ENCODE measurements at places on chromosomes 6 and 20.

DNA sequence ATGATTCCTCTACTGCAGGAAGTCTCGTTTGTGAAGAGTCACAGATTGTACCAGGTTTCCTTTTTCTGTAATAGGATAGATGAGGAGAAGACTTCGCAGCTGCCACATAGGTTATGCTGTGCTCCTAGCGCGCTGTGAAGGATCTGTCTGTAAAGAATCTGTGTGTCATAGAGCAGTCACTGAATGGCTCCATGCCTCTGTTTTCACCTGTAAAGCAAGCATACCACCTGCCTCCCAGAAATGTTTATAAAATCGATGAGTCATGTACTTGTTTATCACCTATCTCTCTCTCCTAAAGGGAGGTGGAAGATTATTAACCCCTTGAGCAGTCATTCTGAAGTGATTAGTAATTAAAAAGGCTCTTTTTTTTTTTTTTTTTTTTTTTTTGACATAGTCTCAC is 86.6 kb downstream of the TFAP2B start:
- no peak for DNase-seq

DNA sequence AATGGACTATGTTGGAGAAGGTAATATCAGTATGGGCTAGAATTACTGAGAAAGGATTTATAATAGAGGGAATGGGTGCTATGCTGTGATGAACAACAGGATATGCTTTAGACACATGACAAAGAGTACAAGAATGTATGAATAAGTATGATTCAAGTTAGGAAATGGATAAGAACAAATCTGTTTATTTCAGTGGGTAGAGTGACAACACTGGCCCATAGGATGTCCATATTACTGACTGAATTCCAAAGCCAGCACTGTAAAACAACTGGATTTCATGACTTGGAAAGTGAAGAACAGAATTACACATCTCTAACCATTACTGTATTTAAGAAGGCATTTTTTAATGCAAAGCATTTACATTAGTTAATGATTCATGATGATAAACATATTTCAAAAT is 35.9 kb downstream of the EPM2A start:
- no peak for DNase-seq

- no peak for DNase-seq
Observed at GRCh38 chr6:152401978-152402377, 235.2 kb downstream of the SYNE1 start.

DNA sequence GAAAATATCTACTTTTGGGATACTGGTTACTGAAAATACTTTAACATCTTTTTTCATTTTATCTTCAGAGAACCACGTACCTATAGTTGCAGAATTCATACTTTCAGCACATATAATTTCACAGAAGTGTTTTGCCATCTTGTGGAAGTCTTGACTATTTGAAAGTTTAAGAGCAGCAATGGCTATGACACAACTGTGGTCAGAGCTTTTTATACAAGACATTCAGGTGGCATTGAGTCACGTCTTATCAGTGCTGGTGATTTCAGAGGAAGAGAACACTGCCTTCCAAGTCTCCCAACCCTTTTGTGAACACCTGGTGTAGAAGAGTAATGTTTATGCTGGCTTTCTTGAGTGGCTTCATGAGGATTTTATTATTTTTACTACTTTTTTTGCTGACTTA is 171.6 kb downstream of the ARID1B start:
- no peak for DNase-seq

DNA sequence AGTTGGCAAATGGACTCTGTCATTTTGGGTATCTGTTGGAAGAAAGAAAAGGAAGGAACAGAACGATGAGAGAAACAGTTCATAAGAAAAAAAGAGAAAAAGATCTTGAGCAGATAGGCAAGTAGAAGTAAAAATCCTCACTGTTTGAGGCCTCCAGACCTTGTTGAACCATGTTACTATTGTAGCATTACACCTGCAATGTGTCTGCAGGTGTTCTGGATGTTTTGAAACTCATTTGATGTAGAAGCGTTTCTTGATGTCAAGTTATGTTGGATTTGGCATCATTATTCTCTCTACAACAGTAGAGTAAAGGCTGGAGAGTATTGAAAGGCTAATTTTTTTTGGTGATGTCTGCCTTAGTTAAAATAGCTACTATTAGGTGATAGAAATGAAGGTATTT is 108.7 kb downstream of the CARMIL1 start:
- DNase-seq: no peak

GRCh38 chr6:113587078-113587699 is 270.0 kb upstream of the MARCKS start:
- DNase-seq: peak; percentile 90

DNA sequence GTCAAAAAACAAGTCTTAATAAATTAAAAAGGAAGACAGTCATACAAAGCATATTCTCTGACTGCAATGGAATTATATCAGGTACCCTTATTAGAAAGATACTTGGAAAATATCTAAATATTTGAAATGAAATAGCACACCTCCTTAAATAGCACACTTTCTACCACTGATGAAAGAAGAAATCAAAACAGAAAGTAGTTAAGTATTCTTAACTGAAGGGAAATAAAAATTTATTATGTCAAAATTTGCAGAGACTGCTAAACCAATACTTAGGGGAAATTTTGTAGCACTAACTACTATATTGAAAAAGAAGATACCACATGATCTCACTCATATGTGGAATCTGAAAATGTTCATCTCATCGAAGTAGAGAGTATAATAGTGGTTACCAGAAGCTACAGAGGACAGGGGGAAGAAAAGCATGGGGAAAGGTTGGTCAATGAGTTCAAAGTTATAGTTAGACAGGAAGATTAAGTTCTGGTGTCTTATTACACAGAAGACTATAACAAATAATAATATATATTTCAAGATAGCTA is 112.2 kb downstream of the ASCC3 start:
- DNase-seq: no peak

GRCh38 chr6:193773-194310 is 98.4 kb upstream of the DUSP22 start:
- no peak for DNase-seq

GRCh38 chr20:35305682-35306556 is 13.7 kb upstream of the FAM83C start:
- DNase-seq: no peak

GRCh38 chr6:51137777-51138176 is 319.1 kb downstream of the TFAP2B start:
- DNase-seq: no peak

DNA sequence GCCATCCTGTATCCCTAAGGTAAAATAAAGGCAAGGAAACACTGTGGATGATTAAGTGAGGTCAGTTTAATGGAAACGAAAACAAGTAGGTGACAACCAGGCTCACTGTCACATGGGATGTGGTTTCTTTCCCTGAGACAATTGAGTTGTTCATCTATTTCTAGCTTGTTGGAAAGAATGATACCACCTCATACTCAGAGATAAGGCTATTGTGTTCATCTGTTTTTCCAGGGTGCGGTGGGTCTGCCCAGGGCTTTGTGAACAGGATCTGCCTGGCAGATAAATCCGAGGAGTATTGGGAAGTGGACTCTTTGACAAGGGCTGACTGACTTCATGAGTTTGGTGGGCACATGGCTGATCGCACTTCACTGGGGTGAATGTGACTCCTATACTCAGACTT is 80.8 kb upstream of the TIAM2 start:
- no peak for DNase-seq

DNA sequence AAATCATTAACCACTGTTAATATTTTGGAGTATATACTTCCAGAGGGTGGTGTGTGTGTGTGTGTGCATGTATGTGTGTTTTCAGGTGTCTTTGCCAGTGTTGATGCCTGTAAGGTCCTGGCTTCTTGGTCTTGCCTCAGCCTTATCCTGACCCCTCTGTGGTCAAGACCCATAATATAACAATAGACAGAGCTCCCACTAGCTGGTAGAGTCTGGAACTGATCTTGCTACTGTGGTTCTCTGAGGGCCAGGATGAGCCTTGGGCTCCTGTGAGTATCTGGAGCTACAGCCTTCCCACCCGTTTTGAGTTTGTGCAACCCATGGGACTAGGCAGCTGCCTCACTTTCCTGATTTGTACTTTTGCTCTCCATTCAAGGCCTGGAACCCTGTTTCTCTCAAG is 191.0 kb downstream of the IBTK start:
- DNase-seq: no peak

GRCh38 chr6:66478705-66479104 is 771.7 kb upstream of the EYS start:
- no peak for DNase-seq

DNA sequence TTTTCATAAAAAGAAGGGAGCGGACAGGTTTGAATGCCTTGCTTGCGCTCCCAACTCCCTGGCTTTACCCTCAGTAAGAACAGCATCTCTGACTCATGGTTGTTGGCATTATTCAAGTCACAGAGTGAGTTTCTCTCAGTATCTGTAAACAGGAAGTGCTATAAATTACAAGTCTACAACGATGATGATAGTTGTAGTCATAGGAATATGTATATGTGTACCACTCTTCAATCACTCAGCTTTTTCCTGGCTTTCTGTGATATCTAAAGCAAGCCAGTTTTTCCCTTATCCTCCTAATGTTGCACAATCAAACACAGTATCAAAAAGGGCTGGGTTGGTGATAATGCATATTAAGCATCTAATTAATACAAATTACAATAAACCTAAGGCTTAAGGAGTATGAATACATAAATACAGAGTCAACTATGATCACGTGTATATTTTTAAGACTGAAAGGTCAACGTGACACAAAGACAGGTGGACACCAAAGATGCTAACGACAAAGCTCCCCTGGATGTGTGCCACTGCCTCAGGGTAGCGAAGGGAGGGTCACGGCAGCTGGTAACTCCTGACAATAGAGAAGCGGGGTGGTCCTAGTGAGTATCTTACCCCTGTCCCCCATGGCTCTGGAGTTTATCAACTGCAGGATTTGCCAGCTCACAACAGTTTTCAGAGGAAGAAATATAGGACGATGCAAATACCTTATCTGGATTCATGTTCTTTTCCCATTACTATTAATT is 202.8 kb downstream of the BTBD9 start:
- DNase-seq: peak; percentile 12

GRCh38 chr6:156885562-156885961 is 108.4 kb downstream of the ARID1B start:
- no peak for DNase-seq

DNA sequence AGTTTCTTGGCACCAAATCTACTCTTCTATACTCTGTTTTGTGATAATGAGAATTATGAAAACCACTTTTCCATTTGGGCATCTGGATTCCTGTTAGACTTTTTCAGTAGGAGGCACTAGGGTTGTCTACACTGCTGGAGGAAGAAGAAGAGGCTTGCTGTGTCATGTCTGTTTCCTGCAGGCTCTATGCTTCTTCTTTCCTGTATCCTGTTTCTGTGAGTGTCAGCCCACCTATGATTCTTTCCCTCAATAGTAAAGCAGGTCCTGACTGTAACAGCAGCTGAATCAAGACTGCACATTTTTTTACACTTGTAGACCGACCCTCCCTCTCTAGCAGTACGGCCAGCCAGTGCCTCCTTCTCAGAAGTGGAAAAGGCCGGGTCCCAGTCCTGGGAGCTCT is 603.9 kb downstream of the HDGFL1 start:
- no peak for DNase-seq

GRCh38 chr6:465531-466348 is 74.2 kb downstream of the IRF4 start:
- no peak for DNase-seq

- no peak for DNase-seq
Observed at GRCh38 chr20:51569815-51570738, 27.6 kb upstream of the NFATC2 start.

DNA sequence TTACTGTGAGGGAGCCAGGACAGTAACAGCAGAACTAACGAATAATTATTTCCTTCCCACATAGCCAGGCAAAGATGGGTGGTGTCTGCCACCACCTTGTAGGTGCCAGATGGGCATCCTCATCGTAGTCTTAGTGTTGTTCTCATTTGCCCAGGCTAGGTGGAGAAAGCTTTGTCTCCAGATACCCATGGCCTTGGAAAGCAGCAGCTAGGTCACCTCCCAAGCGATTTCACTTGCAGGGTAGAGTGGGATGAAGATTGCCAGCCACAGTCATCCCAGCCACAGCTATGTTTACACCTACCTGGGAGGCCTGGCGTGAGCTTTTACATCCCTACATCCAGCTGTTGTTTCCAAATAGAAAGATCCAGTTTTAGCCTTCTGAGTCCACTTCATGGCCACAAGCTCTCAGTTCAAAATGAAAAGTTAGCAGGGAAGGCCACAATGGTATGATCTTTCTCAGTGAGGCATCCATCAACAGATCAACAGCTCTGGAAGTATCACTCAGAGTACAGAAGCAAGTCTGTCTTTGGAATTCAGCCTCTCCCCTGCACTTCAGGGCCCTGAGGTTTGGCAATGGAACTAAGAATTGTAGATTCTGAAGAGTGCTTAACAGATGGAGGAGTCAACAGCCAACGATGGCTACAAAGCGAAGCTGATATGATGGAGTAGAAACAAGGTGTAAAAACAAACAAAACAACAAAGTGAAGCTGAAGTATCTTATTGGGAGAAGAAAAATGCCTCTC is 11.0 kb upstream of the SNRPC start:
- no peak for DNase-seq

DNA sequence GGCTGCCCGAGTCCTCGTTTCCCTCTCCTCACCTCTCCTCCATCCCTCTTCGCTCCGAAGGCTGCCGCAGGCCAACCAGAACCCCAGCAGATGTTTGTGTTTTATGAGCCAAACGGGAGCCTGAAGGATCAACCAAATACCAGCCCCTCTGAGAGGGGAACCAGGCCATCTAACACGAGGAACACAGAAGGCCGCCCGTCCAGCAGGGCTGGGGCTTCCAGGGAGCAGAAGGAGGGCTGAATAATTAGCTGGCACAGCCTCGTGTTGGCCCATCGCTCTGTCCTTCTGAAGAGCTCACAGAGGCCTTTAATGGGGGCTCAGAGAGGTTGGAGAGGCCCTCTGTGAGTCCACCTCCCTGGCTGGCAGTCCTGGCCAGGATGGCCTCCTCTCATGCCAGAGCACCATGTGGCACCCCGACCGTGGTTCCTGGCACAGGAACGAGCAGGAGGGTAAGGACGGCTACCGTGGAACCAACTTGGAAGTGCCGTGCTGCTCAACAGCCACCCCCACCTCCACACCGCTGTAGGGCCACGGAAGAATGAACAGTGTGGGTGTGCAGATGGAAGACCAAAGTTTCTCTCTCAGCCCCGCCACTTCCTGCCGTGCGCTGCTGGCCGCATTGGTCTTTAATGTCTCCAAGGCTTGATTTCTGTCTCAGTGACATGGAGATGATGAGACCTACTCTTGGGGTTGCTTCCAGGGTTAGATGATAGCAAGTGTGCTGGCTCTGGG is 155.2 kb downstream of the SCML4 start:
- DNase-seq: no peak

DNA sequence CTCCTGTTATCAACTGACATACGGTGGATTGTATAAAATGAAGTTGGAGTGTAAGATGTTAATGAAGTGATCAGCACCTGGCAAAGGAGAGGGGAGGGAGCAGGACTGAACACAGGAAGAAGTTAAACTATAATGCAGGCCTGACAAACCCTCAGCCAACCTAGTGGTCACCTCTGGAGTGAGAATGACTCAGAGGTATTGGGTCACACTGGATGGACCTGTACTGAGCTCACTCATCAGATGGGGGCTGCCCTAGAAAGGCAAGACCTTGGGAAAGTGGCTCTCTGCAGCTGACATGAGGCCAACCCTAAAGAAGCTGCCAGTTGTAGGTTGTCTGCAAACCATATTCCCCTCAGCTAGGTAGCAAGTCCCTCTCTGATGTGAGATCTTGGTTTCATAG is 193.3 kb upstream of the HTR1E start:
- DNase-seq: no peak

GRCh38 chr6:144652292-144652891 is 367.3 kb downstream of the UTRN start:
- no peak for DNase-seq
